ENCODE measurements at places on chromosomes 7 and 10.

DNA sequence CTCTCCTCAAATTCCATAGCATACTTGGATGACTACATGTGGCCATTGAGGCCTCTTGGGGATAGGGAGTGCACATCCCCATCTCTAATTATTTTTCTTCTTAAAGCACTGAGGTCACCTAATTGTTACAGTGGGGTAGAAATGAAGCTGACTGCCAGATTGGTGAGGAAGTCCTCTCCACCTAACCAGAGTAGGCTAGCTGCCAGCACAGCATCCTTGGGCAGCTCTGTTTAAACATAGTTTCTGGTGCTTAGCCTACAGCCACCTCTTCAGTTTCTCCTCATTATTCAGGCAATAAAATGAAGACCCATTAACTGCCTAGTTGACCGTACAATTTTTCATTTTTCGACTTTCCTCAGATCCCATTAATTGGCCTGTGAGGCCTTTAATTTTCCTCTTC is 104.6 kb downstream of the MLLT10 start:
- peak; percentile 49 for DNase-seq

GRCh38 chr7:94602181-94602580 is 53.8 kb downstream of the SGCE start:
- peak; percentile 10 for DNase-seq

GRCh38 chr10:129793996-129794395 is 170.1 kb downstream of the EBF3 start:
- DNase-seq, result peak; percentile 10

DNA sequence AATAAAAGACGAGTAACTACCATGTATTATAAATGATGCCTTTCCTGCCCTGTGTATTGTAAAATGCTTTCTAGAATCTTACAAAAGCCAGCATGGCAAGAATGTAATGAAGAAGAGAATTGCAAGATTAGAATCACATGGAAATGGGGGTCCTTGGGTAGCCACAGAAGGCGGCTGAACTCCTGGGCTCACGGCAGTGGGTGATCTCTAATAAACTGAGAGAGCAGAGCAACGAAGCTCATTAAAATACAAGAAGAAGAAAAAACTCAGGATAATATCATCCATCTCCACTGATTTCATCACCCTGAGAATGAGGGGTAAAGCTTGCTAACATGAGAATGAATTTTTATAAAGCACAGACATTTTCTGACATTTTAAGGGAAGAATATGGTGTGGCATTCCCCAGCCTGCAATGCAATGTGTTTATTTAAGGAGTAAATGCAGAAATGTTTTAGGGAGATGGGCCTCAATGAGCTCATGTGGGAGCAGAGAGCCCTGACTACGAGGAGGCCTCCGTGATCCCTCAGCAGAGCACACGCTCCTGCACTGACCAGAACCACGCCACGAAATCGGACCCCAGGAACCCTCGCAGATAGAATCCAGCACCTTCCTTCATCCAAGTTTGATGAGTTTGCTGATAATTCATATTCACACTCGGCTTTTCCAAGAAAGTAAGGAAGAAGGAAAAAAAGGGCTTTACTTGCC is 92.7 kb upstream of the PFKP start:
- no peak for DNase-seq

DNA sequence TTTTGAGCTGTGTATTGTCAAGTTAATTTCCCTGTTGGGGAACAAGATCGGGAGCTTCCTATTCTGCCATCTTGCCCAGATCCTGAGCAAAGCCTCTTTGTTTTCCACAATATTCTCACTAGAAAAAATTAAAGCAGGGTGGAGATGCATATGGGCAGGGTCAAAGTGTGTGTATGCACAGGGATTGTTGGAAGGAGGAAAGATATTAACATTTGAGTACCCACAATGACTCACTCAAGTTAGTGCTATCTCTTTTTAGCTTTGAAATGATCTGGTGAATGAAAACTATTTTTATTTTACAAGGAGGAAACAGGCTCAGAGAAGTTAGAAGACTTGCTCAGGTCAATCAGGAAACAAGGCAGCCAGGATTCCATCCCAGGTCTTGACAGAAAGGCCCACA is 6.7 kb upstream of the BTBD16 start:
- no peak for DNase-seq

DNA sequence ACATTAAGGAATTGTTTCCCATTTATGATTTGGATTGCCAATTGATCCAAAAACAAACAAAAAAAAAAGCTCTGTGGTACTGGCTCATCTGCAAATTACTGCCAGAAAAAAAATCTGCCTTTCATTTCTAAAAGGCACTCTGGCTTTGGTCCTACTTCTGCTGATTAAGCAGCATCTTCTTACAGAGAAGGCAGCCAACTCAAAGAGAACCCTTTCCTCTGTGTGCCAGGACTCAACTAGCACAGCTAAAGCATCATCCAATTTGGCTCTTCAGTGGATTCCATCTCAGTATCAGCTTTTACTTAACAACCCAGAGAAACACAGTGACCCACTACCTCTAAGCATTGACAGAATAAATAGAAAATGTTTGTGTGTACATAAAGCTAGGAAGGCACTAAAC is 80.6 kb downstream of the GSAP start:
- DNase-seq, result peak; percentile 21

Measured in NCI-H69 (cell line).